Right atrium auricular region (tissue), 2 donors: ENCODE measurements at places on chromosomes 7 and 10. TPM values are rescaled to one million over a fixed set of nuclear protein-coding genes. Genes with fewer than 3 reads are reported as not detected.
A peak's percentile ranks its signal among the peaks of the same experiment; 100 is the strongest.

TEX47 gene
- total RNA-seq = not detected

WDFY4 gene
- 0.70 TPM for total RNA-seq

DNA sequence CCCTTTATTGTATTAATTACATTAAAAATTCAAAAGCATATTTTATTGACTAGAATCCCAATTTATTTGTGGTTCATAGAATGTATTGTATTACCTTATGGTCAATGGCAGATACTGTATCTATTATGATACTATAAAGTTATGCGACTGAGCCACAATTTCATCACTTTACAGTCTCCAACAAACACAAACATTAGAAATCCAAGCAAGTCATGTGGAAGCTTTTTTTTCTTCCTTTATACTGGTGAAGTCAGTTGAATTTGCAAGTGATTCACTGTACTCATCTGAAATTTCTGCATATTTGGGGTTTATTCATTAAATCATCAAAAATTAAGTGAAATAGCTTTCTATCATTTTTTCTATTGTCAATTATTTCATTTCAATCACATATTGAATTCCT is 54.3 kb downstream of the BMPER start:
- H3K4me3 ChIP-seq = no peak overlapping the region
- H3K36me3 ChIP-seq = no peaks in the 10 kb centered on the region
- H3K27me3 ChIP-seq = no peaks in the 10 kb centered on the region
- H3K4me1 ChIP-seq = no peaks in the 10 kb centered on the region
- H3K27ac ChIP-seq = no peak overlapping the region

GRCh38 chr7:45924283-45924682 is 3.2 kb upstream of the IGFBP3 start:
- DNase-seq = peak; percentile 70
- H3K4me1 ChIP-seq = peaks cover 44% of the 10 kb centered on the region
- H3K27ac ChIP-seq = no peak overlapping the region
- H3K27me3 ChIP-seq = no peaks in the 10 kb centered on the region
- no peaks in the 10 kb centered on the region for H3K36me3 ChIP-seq
- no peak overlapping the region for H3K4me3 ChIP-seq

DNA sequence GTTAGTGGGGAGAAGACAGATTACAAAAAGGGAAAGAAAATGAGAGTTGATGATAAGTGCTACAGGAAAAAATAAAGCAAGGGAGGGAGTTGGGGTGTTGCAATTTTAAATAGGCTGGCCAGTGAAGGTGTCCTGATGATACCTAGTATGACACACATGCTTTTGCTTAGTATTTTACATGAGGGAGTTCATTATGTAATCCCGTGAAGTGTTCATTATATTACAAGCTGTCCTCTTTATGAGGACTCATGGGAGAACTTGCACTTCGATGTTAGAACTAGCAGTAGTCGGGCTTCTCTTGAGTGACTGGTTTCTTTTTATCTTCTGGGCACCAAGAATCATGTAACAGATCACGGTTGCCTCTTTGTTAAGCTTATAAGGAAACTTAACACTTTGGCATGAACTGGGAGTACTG is 102.3 kb upstream of the MTPN start:
- no peak for DNase-seq
- H3K27ac ChIP-seq = no peak overlapping the region
- H3K36me3 ChIP-seq = no peaks in the 10 kb centered on the region
